Amniotic epithelial cell (primary cell): ENCODE measurements at places on chromosomes 12 and 14.
A peak's percentile ranks its signal among the peaks of the same experiment; 100 is the strongest.

- DNase-seq, result peak; percentile 39
Measured at GRCh38 chr14:23089498-23090253, 5.3 kb downstream of the ACIN1 start.

- DNase-seq, result peak; percentile 3
Measured at GRCh38 chr14:98953551-98954348, 318.2 kb downstream of the BCL11B start.

DNA sequence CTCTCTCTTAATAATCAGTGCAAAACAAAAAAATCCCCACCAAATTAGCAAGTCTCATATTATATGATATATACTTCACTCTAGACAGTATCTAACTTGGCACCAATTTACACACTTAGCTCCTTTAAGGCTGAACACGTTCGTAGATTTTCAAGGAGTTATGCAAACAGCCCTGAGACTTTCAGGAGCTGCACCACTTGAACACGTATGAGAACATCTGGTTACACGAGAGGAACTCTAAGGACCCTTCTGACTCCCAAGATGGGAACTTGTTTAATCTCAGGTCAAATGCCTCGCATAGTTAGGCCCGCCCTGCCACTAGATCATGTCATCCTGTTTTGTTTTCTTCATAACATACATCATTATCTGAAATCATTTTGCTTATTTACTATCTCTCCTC lies 10.0 kb downstream of the SPRING1 start:
- peak; percentile 6 for DNase-seq

DNA sequence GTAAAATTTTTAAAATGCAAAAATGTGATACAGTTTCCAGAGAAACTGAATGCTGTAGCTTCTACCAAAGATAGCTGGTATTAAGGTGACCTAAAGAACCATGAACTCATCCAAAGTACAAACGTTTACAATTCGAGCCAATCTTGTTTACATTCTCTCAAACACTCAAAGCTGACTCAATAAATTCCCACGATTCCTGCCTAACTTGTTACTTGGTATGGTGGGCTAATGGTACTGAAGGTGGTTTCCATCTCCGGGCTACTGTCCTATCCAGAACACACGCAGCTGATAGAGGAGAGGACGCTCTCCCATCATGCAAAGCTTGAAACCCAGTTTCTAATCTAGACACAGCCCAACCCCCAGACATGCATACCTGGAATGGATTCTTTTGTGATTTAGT lies 31.5 kb downstream of the RAD9B start:
- DNase-seq, result peak; percentile 71

DNA sequence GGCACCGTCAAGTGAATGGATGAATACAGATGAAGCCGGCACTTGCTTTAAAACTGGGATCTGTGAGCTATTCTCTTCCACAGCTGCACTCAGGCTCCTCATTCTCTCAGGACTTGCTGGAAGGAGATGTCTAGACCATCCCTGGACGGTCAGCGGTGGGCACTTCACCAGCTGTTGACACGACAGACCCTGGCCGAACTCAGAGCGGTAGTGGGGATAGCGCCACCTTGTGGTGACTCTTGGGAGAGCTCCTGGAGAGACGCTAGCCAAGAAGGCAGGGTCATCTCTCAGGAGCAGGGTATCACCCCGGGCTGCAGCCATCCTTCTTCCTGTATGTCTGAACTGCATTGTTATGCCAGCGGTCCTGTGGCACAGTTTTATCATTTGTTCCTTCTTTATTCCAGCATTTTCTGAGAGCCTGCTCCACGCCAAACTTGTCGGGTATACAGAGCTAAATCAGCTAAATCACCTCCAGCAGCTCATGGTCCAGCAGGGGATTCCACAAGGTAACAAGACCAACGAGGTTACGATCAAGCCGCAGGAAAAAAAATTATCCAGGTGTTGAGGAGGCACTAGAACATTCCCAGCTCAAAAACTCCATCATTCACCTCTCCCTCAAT lies 10.0 kb downstream of the WNT1 start:
- peak; percentile 30 for DNase-seq

GRCh38 chr12:49331380-49332222 lies 5.4 kb downstream of the C1QL4 start:
- peak; percentile 77 for DNase-seq

- DNase-seq, result no peak
Measured at GRCh38 chr14:95495538-95496025, 20.9 kb downstream of the SYNE3 start.

DNA sequence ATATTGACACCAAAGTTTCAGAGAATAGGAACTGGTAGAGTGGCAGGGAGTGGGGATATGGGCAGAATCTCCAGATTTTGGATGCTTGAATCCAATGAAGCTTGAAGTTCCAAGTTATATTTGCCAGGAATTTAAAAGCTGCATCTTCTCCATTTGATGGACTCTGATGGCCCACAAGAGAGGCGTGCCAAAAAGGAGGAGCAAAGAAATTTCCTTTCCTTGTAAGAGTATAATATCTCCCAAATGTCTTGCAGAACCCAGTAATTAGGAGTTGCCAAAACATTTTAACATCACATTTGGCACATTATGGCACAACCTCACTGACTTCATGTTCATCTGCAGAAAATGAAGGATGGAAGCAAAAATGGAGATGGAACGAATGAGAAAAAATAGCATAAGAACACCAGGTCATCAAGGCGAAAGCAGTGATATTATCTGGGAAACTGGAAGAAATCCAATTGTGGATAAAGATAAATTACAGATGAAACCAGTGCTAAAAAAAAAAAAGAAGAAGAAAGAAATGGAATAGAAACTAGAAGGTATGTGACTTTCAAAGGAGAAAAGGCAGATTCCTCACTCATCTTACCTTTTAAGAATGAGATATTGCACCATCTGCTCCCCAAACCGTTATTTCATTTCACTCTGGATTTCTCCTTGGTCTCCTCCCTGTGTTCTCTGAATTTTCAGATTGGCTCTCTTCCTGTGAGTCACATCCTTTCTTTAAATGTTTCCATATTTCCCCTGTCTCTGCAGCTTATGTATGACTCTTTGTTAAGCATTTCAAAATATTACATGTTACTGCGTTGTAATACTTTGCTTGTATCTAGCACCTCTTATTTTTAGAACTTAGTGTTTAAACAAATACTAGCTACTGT lies 13.5 kb upstream of the FLRT2 start:
- peak; percentile 89 for DNase-seq

DNA sequence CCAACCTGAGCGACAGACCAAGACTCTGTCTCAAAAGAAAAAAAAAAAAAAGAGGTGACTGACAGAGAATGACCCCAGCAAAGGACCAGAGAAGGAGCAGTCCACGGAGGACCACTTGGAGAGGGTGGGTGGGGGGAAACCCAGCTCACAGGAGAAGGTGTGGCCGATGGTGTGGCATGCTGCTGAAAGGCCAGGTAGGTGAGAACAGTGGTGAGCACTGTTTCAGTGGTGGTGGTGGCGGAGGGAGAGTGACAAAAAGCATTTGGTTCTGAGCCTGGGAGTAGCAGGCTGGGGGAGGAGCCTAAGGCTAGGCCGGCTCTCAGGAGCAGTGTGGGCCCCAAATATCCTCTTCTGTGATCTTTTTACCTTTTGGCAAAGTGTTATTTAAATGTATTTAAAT lies 63.8 kb downstream of the IRF2BPL start:
- no peak for DNase-seq

GRCh38 chr12:132190012-132190755 lies 45.9 kb downstream of the NOC4L start:
- DNase-seq, result no peak

DNA sequence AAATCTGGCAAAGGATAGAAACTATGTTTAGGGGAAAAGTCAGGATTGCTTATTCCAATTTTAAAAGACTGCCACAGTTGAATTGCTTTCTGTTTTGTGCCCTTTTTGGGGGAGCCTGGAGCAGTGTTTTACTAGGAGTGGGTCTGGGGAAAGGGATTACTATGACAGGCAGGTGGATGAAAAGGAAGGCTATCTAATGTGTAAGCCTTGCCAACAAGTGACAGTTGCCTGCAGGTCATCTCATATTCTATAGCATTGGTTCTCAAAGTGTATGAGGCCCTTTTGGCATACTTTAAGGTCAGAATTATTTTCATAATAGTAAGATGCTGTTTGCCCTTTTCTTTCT lies 4.1 kb downstream of the EID3 start:
- no peak for DNase-seq

DNA sequence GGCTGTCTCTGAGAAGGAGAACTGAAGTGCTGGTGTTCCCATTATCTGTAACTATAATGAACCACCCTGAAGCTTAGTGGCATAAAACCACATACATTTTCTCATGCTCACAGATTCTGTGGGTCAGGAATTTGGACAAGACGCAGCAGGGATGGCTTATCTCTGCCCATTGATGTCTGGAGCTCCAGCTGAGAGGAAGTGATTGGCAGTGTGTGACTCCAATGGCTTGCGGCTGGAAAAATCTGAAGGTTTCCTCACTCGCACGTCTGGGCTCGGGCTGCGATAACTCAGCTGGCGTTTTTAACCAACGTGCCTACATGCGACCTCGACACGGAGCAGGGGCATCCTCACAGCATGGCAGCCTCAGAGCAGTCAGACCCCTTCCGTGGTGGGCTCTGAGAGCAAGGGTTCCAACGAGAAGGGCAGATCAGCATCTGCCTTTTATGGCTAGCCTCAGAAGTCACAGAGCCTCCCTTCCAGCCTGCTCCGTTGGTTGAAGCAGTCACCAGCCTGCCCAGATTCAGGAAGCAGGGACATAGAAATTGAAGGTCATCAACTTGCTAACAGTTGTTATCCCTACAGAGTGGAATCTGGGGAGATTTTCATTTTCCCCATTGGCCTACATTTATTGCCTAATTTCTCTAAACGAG lies 143.3 kb upstream of the BCL2L14 start:
- DNase-seq, result peak; percentile 58

DNA sequence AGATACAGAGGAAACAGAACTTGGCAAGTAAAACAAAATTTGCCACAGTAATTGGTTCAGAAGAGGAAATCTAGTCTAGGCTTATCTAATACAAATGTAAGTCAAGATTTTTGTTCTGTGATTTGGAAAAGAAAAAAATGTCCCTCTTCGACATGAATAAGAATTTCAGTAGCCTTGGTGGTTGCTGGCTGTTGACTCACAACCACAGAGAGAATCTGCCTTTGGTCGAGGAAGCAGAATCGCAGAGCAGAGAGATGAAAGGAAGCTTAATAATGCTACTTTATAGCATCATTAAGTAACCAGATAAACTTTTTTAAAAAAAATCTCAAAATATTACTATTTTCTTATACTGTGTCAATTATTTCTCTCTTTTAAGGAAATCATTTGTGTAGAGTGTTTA lies 1096.6 kb downstream of the FLRT2 start:
- DNase-seq, result peak; percentile 9

GRCh38 chr14:99667821-99668220 lies 16.3 kb upstream of the CYP46A1 start:
- no peak for DNase-seq

DNA sequence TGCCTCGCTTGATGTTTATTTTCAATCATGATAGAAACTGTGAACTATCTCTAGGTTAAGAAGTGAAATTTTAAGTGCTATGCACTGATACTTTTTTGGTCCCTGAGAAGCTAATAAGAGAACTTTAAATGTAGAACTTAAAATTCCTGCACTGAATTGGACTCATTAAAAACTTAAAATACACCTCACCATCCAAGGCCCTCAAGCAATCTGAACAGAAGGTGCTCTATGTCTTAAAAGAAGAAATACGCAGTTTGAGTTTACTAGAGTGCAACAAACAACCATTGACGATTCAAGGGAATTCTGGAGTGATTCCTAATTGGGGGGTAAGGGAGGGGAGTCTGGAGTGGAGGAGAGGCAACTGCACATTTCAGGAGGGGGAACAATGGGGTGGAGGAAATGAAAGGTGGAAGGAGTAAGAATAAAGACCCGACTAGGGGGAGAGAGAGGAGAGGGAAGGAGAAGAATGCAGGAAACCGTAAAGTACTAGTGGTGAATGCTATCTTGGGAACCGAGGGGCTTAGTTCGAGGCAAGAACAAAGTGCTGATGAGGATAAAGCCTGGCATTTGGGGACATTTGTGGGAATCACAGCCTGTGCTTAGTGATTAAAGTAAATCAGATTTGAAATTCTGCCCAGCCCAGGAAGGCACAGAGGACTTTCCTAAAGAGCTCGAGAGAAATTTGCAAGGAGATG lies 389.7 kb downstream of the AACS start:
- no peak for DNase-seq

DNA sequence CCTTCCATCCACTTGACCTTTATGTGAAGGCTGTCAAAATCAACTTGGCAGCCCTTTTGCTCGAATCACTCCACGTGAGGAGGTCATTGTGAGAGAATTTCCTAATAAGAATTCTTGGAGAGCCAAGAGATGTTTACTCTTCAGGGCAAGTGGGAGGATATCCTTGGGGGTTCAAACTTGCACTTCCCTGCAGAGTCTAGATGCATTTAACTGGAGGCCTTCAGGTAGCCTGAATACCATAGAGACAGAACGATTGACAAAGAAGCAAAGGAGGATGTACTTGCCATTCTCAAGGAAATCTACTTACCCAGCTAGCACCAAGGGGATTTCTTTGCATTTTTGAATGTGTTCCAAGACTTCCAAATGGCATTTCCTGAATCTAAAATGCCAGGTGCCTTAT lies 1702.6 kb upstream of the FLRT2 start:
- DNase-seq, result peak; percentile 40

- no peak for DNase-seq
Measured at GRCh38 chr14:79861111-79861510, 350.2 kb downstream of the DIO2 start.

GRCh38 chr12:132836795-132837331 lies 8.2 kb upstream of the GOLGA3 start:
- no peak for DNase-seq
